ENCODE measurements at places on chromosomes 7 and 10. TPM values are rescaled to one million over a fixed set of nuclear protein-coding genes. Genes with fewer than 3 reads are reported as not detected.
A peak's percentile ranks its signal among the peaks of the same experiment; 100 is the strongest.

DNA sequence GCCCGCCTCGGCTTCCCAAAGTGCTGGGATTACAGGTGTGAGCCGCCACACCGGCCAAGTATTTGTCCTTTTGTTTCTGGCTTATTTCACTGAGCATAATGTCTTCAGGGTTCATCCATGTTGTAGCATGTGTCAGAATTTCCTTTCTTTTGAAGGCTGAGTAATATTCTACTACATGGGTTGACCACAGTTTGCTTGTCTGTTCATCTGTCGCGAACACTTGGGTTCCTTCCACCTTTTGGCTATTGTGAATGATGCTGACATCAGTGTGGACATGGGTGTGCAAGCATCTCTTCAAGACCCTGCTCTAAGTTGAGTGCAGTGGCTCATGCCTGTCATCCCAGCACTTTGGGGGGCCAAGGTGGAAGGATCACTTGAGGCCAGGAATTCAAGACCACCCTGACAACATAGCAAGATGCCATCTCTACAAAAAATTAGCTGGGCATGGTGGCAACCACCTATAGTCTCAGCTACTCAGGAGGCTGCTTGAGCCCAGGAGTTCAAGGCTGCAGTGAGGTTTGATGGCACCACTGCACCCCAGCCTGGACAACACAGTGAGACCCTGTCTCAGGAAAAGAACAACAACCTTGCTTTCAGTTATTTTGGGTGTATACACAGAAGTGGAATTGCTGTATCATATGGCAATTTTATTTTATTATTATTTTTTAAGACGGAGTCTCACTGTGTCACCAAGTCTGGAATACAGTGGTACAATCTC is 17.0 kb downstream of the CHST12 start:
- no peaks in the 10 kb centered on the region for H3K27me3 ChIP-seq
- peaks cover 39% of the 10 kb centered on the region for H3K36me3 ChIP-seq
- H3K27ac ChIP-seq, result peak overlapping the region; percentile 46
- DNase-seq, result no peak

- peaks cover 2% of the 10 kb centered on the region for H3K36me3 ChIP-seq
- DNase-seq, result no peak
- H3K4me1 ChIP-seq, result peaks cover 17% of the 10 kb centered on the region
- H3K4me3 ChIP-seq, result no peak overlapping the region
These were observed 41.3 kb downstream of the CUBN start for GRCh38 chr10:17088118-17088806.

GRCh38 chr10:12332572-12333379 is 16.6 kb upstream of the CAMK1D start:
- no peaks in the 10 kb centered on the region for H3K36me3 ChIP-seq
- H3K4me1 ChIP-seq, result peaks cover 11% of the 10 kb centered on the region
- DNase-seq, result no peak
- H3K27me3 ChIP-seq, result peaks cover 9% of the 10 kb centered on the region
- H3K27ac ChIP-seq, result no peak overlapping the region

SYT15B gene
- 0.58 TPM for total RNA-seq

- H3K4me1 ChIP-seq, result peaks cover 34% of the 10 kb centered on the region
- peaks cover 3% of the 10 kb centered on the region for H3K36me3 ChIP-seq
- H3K27ac ChIP-seq, result no peak overlapping the region
These were observed 3.1 kb downstream of the CCDC126 start for GRCh38 chr7:23600236-23600635.

GRCh38 chr7:110311556-110311955 is 779.4 kb upstream of the LRRN3 start:
- no peak for DNase-seq
- H3K36me3 ChIP-seq, result no peaks in the 10 kb centered on the region
- H3K27ac ChIP-seq, result no peak overlapping the region
- no peak overlapping the region for H3K4me3 ChIP-seq
- H3K4me1 ChIP-seq, result no peaks in the 10 kb centered on the region

DNA sequence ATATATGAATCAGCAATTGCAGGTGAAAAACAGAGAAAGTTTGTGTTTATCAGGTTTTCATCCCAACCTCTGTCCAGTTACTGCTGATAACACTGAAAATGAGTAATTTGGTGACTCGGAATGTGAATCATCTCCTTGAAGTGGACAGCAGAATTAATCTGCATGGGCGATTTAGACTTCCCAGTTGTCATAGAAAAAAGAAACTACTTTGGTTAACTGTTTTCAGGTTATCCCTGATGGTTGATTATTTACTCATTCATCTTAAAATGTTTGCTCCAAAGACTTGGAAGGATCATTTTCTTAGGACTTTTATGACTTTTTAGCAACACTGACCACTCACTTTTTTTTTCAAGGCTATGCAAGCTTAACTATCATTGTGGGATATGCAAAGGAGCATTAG is 504.1 kb upstream of the ANKRD30A start:
- H3K36me3 ChIP-seq, result no peaks in the 10 kb centered on the region
- H3K4me1 ChIP-seq, result no peaks in the 10 kb centered on the region
- H3K4me3 ChIP-seq, result no peak overlapping the region

DNA sequence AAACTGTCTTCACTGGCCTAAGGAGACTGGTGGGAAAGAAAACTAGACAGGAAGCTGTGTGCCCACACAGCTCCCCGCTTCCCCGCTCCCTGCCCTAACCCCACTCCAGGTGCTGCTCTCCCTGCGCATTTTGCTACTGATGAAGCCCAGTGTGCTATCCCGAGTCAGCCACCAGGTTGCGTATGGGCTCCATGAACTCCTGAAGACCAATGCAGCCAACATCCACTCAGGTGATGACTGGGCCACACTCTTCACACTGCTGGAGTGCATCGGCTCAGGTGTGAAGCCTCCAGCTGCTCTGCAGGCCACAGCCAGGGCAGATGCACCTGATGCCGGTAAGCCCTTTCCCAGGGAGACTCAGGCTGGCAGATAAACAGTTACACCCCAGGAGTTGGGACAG is 20.3 kb upstream of the NFKB2 start:
- H3K4me1 ChIP-seq, result no peaks in the 10 kb centered on the region
- H3K4me3 ChIP-seq, result no peak overlapping the region
- peaks cover 33% of the 10 kb centered on the region for H3K36me3 ChIP-seq
- H3K27ac ChIP-seq, result no peak overlapping the region

GRCh38 chr7:85014936-85015660 is 171.8 kb downstream of the SEMA3D start:
- no peaks in the 10 kb centered on the region for H3K4me1 ChIP-seq
- H3K27ac ChIP-seq, result no peak overlapping the region
- H3K27me3 ChIP-seq, result no peaks in the 10 kb centered on the region
- H3K36me3 ChIP-seq, result no peaks in the 10 kb centered on the region
- no peak overlapping the region for H3K4me3 ChIP-seq
- no peak for DNase-seq

DNA sequence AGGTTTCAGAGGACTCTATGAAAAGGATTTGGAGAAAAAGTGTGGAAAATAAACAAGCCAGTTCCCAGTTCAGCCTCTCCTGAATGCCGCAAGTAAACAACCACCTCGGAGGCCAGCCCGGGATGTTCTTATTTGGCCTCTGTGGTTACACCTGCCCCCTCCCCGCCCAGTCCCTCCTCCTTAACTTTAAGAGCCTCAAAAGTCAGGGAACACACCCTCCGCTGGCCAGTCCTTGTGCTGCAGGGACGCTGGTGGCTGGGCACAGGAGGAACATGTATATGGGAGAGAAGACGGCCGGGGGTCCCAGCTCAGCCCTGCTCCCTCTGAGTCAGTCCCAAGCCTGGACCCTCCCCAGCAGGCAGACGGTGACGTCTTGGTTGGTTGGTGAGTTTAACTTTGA is 6.1 kb downstream of the CHST3 start:
- H3K27ac ChIP-seq, result no peak overlapping the region
- no peaks in the 10 kb centered on the region for H3K36me3 ChIP-seq
- peaks cover 41% of the 10 kb centered on the region for H3K27me3 ChIP-seq
- no peak overlapping the region for H3K4me3 ChIP-seq
- H3K4me1 ChIP-seq, result peaks cover 6% of the 10 kb centered on the region
